Adipocyte (in vitro differentiated cells): ENCODE measurements at places on chromosomes 5 and 9.

- DNase-seq: peak; percentile 14
These were observed 4.9 kb downstream of the TSPAN17 start for GRCh38 chr5:176652136-176652535.

DNA sequence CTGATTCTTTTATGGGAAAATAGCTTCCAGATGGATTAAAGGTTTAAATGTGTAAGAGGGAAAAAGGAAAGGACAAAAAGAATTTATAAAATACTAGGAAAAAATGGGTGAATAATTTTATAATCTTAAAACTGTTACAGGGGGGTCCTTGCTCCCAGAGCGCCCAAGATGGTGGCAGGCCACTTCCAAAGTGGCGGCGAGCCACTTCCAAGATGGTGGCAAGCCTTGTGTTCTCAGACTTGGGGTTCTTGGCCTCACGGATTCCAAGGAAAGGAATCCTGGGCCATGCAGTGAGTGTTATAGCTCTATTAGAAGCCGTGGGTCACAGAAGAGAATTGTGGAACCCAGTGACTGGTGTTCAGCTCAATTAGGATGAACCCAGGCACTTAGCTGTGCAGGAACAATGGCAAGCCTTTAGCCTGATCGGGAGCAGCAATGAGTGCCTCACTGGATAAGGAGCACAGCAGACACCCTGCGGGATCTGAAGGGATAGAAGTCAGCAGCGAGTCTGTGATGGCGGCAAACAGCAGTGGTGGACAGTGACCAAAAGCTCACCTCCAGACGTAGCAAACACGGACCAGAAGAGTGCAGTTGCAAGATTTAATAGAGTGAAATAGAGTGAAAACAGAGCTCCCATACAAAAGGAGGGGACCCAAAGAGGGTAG, 83.2 kb upstream of the SNCAIP start:
- no peak for DNase-seq

GRCh38 chr5:172186114-172186695, 1.8 kb downstream of the STK10 start:
- DNase-seq: no peak

DNA sequence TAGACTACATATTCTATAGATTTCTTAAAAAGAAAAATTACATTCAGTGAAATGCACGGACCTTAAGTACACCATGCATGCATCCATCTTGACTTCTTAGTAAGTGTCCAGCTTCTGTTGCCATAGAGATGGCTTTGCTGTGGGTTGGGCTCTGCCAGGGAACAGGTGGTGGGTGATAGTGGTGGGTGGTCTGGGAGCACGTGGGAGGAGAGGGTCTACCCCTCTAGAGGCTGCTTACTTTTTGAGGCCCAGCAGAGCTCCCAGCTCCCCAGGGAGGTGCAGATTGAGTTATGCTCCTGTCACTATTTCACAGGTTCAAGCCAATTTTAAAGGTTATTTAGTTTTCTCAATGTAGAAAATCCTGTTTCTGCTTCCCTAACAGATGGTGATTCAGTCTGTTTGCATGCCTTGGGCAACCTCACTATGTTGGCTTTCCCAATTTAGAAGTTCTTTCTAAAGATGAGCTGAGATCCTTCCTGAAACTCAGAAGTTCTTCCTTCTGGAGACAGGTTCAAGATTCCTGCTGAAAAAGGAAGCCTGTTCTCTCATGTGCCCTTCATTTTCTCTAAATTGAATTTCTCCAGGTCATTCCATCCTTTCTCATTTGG, 107.4 kb upstream of the LHFPL2 start:
- peak; percentile 51 for DNase-seq

- no peak for DNase-seq
These were observed 12.6 kb downstream of the HK3 start for GRCh38 chr5:176886336-176887251.

GRCh38 chr9:133945314-133945975, 46.7 kb downstream of the VAV2 start:
- no peak for DNase-seq

DNA sequence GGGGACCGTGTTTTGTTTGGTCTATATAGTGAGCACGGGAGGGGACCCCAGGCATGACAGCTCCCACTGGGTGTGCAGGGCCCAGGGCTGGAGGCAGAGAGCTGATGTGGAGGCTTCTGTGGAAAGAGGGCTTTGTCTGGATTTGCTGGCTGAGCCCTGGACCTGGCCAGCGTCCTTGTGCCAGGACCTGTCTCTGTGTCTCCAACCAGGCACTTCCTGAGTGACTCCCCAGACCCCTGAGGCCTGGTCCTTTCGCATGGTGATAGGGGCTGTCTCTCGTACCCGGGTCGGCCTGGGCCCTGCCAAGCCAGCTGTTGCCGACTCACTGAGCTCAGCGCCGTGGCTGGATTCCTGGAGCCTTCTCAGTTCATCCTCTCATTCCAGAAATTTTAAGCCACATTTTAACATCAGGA, 77.6 kb downstream of the ADAMTS2 start:
- DNase-seq: no peak
